ENCODE measurements at places on chromosomes 2 and 18.
A peak's percentile ranks its signal among the peaks of the same experiment; 100 is the strongest.

DNA sequence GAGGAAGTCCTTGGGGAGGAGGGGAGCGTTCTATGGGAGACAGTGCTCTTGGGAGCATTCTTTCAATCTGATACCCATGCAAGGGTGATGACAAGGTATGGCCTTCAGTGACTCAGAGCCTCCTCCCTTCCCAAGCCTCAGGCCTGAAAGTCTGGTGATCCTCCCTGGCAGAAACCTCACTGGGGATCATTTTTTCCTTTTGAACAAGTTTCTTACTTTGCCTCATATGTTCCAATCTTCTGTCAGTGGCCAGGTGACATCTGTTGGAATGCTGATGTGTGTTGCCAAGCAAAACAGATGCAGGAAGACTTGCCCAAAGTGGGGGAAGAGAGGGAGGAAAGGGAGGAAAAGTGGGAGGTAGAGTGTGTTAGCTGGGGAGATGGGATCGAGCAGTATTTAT, 224.8 kb downstream of the NEDD4L start:
- DNase-seq = no peak

- DNase-seq = no peak
Measured at GRCh38 chr2:15554525-15555218, 6.5 kb downstream of the NBAS start.

- no peak for DNase-seq
Measured at GRCh38 chr2:153433403-153433802, 45.2 kb downstream of the RPRM start.

GRCh38 chr2:176174824-176175708, 13.4 kb upstream of the HOXD1 start:
- DNase-seq = peak; percentile 57

- DNase-seq = no peak
Measured at GRCh38 chr18:74459889-74460288, 2.8 kb upstream of the DIPK1C start.

- no peak for DNase-seq
Measured at GRCh38 chr2:40043191-40043590, 264.1 kb upstream of the THUMPD2 start.

GRCh38 chr2:129233751-129234406, 745.6 kb upstream of the RAB6C start:
- no peak for DNase-seq

DNA sequence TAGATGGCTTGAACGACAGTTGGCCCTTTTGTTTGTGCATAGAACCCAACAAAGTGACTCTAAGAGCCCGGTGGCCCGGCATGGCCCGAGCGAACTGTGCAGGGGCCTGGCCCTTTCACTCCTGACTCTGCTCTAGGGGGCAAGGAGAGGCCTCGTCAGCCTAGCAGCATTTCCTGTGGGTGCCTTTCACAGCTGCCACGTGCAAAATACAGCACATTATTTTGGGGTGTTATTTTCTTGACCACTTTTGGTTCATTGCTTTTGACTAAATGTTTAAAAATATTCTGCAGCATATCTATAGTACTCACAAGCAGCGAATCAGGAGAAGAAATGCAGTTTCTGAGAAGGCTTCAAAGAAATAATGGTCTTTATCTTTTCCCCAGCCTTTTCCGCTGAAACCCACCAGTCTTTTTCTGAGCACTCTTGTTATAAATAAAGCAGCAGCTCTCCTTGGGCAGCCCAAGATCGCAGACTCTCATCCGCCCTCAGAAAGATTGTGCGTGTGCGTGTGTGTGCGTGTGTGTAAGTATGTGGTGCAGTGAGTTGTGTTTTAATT, 31.3 kb downstream of the DGKD start:
- DNase-seq = no peak

GRCh38 chr2:9256570-9257043, 50.0 kb downstream of the ASAP2 start:
- DNase-seq = peak; percentile 55

DNA sequence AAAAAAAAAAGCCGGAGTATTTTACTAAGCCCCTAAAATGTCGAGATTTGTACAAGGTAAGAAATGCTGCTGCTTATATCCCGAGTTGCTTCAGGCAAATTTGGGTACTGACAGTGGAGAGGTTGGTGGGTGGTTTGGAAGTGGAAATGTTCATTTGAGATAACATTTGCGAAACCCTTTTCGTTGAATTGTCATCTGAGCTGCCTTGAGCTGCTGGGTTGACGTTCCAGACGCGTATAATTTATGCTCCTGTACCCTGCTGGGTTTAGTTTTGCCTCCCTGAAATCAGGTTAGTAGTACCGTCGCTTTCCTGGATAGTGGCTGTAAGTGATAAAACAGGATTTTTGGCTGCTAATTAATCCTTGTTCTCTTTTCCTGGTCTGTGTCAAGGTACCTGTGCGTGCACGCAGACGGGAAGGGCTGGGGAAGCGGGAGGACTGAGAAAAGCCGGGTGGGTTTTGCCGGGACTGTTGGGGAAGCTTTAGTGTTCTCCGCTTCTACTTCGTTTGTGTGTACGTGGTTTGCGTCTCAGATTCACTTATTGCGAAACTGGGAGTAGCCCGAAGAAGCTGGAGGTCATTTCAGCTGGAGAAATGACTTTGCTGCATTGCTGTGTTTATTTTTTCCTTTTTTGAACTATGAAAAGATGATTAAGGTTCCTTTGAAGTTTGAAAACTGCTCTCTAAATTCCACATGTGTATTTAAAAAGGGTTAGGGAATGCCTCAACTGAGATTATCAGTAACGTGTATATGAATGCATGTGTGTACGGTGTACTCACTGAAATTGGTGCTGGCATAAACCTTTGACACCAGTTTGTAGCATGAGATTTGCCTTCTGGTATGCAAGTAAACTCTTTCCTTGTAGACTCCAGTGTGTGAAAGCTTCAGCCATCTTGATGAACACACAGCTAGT, 709 bp downstream of the UGP2 start:
- DNase-seq = peak; percentile 57

DNA sequence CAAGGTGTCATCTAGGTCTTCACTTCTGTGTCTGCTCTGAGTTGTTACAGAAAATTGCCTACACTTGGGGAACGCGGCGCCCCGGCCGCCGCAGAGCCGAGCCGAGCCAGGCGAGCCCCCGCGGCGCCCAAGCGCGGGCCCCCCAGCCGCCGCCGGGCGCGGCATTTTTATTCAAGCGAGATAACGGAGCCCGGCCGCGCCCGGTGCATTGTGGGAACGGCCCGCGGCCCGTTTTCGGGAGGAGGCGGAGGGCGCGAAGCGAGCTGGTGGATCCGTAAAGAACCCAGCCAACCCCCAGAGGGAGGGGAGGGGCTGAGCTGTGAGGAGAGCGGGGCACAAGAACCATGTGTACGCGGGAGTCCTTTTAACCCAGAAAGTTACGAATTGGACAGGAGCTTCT, 191.8 kb downstream of the FTCDNL1 start:
- DNase-seq = peak; percentile 8

DNA sequence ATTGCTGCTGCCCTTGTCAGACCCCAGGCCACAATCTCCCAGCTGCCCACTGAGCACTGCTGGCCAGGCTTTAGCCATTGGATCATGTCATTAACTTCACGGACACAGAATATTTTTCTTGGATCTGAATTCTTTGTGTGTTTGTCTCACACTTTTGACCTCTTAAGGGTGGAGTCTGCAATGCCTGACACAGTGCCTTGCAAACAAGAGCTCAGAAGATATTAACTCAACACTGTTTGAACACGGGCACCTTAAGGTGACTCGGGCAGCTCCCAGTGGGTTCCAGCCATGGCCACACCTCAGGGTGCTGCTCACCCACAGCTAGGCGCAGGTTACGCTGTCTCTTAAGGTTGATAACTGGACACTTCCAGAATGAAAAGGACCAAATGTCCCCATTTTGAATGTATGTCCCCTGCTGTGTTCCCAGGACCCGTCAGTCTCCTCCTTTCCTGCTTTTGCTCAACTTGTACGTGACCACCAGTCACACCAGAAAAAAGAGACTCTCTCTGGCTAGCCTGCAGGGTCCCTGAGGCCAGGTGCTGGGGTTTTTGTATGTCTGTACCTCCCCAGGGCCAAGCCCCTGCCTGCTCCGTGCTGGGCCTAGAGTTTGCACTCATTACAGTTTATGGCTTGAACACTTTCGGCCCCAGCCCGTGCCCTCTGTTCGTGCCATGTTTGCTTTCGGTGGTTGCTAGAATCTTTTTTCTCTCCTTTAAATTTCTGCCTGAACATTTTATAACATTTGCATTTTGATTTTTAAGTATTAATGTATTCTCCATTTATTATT, 33.4 kb upstream of the TMEM131 start:
- DNase-seq = no peak

GRCh38 chr18:38420611-38421010, 855.0 kb upstream of the CELF4 start:
- DNase-seq = no peak

- no peak for DNase-seq
Measured at GRCh38 chr2:46854260-46854659, 61.3 kb downstream of the MCFD2 start.

DNA sequence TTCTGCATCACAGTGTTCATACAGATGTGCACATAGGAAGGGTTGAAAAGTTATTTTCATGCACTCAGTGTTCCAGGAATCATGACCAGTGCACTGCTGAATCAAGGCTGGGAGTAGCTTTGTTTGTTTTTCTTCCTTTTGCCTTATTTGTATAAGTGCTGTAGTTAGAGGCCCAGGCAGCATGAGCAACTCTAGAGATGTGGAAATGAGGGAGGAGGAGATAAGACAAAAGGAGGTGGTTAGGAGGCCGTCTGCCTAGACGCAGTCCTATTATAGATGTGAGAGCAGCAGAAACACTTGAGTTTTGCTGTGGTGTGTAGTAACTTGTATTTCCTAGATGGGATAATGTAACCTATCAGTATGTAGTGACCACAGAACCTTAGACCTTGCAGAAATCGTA, 264.3 kb upstream of the RASGRP3 start:
- no peak for DNase-seq

GRCh38 chr2:120722568-120723421, 12.9 kb upstream of the GLI2 start:
- DNase-seq = no peak

DNA sequence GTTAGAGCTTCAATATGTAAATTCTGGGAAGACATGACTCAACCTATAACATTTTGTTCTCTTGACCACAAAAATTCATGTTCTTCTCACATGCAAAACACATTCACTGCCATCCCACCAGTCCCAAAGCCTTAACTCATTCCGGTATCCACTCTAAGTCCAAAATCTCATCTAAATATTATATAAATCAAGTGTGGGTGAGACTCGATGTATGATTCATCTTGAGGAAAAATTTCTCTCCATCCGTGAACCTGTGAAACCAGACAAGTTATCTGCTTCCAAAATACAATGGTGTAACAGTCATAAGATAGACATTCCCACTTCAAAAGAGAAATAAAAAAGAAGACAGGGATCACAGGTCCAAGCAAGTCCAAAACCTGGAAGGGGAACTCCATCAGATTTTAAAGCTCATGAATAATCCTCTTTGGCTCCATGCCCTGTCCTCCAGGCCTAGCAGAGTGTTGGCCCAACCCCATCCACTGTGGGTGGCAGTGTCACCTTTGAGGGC, 101.3 kb downstream of the RAD51AP2 start:
- DNase-seq = no peak

DNA sequence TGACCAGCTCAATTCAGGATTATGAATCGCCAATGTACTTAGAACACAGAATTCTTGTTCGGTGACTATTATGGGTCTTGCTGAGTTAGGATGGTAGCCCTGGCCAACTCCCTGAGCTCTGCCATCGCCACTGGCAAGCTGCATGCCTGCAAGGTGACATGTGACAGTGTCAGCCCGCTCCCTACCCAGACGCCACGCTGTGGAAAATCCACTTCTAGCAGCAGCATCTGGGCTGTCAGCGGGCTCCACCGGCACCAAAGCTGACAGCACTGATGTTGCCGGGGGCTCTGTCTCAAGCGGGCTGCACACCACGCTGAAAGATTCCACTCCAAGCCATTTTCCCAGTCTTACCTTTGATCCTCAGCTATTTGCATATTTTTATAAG, 100.7 kb downstream of the MYT1L start:
- peak; percentile 21 for DNase-seq

DNA sequence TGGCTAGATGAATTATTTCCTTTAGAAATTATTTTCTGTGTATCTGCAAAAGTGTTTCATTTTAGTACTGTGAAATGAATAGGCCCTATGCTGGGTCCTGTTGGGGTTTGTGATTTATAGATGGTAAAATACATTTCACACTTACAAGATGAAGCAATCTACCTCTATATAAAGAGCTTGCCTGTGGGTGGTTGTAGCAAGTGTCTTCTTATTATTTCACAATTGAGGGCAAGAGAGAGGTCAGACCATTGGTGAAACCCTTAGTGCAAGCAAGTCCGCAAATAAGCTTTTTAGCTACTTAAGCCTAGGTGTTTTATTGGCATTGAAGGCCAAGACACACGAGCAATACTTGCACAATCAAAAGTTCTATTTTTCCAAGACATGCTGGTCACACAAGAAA, 153.1 kb downstream of the FMNL2 start:
- DNase-seq = no peak

- DNase-seq = no peak
Measured at GRCh38 chr18:74255131-74255616, 36.6 kb downstream of the CYB5A start.

- DNase-seq = no peak
Measured at GRCh38 chr18:73296686-73297085, 428.9 kb upstream of the NETO1 start.

DNA sequence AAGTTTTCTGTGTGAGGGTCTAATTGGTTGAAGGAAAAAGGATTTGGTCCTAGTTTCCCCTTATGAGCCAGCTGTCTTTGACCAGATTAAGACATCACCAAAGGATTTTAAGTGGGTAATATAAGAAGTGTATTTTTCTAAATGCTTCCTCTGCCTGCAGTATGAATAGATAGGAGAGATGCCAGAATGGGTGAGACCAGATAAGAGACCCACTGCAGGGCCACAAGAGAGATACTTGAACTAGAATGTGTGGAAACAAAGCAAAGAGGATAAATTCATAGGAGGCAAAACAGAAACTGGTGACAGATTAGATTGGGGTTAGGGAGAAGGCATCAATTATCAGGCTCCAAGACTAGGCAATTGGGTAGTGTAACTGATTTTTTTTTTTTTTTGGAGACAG, 1.1 kb upstream of the HDHD2 start:
- DNase-seq = no peak

DNA sequence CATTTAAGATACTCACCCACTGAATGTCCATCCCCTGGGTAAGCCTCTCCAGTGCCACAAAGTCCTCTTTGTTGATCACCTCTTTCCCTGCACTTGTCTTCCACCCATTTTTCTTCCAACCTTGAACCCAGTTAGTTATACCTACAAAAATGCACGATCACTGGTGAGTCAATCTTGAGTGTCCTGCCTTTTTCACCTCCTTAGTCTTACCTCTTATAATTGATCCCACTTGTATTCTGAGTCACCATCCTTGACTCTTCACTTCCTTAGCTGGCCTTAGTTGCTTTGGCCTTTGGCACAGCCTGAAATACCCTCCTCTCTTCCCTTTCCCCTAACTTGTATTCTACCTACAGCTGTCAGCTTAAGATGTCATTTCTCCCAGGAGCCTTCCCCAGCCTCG, 10.2 kb downstream of the RNASEH1 start:
- DNase-seq = no peak

Measured in hippocampal formation (tissue), 2 donors.